ENCODE measurements at places on chromosomes 12 and 14.

GRCh38 chr12:67428431-67428830, 159.3 kb downstream of the CAND1 start:
- DNase-seq, result no peak

GRCh38 chr12:116903818-116904217, 6.9 kb upstream of the FBXW8 start:
- DNase-seq, result no peak

GRCh38 chr14:49870908-49871307, 18.3 kb upstream of the NEMF start:
- no peak for DNase-seq

- DNase-seq, result no peak
These were observed 1184.2 kb downstream of the FLRT2 start for GRCh38 chr14:86714153-86714552.

DNA sequence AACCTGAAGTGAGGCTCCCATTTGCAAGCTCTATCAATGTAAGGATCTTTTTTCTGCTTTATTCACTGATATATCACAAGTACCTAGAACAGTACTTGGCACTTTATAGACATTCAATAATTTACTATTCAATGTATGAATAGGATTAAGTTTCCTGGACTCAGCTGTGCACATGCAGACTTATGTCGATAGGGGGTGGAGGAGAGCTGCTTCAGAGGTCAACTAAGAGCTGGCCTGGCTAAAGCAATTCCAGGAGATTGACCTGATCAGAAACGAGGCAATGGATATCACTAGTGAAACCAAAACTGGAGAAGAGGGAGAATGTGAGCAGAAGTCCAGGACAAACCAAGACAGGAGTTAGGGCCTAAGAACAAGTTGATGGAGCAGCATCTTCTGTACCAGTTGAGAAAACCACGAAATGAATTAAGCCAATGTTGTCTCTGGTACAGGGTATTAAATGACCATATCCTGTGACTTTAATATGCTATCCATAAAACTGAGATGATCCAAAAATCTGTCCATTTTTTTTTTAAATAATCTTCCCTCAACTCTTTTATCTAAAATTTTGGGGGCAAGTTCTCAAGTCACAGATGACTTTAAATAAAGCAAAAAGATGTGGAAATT, 169.2 kb downstream of the PIK3C2G start:
- peak; percentile 13 for DNase-seq

All from GM10248 (cell line).